ENCODE measurements at places on chromosomes 1 and 21.
A peak's percentile ranks its signal among the peaks of the same experiment; 100 is the strongest.

DNA sequence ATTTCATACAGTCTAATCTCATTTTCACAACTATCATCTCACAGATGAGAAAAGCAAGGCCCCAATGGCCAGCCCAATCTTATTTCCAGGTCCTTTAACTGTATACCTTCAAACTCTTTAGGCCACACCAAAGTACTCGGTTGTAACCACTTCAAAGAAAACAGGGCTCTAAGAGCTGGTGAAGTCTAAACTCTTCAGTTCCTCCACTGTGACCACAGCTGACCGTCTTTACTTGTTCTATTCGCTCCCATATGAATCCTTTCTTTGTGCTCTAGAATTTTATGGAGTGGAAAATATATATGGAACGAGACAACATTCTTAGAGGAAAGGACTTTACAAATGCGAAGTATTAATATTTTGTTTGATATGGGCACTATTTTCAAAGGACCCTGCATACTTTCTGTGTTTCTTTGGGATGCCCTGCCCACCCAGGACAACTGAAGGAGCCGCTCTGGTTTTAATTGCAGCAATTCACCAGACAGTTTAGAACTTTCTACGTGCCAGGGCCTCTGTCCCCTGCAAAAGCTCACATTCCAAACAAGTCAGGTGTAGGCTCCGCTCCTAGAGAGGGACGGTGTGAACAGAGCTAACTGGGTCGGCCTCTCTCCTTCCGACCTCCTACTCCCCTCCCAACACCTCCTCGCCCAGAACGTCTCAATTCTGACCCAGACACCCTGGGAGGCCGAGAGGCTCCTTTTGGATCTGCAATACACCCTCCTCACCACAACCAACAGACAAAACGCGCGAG lies 15.7 kb downstream of the IER5 start:
- H3K4me3 ChIP-seq, result peak overlapping the region; percentile 79
- H3K27ac ChIP-seq, result peak overlapping the region; percentile 81
- DNase-seq, result no peak
- H3K4me1 ChIP-seq, result peaks cover 44% of the 10 kb centered on the region
- H3K36me3 ChIP-seq, result peaks cover 20% of the 10 kb centered on the region
- peaks cover 15% of the 10 kb centered on the region for H3K27me3 ChIP-seq

DNA sequence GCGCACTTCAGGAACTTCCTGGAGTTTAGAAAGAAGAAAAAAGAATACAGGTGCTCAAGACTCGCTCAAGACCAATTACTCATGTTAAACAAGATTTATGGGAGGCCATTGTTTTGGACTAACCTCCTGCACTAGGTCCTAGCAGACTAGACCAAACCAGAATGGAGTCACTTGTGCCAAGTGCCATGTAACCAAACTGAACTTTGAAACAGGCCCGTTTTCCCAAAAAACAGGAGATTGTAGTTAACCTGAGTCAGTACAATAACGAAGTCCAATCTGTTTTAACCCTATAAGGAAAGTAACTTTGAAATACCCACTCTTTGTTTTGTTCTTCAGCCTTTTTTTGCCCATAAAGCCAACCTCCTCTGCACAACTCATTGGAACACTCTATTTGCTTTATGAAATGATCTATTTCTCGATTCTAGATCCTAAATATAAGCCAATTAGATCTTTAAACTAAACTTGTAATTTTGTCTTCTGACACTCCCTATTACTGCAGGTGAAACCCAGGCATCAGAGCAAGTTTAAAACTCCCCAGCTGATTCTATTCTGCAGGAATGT lies 695 bp upstream of the NTPCR start:
- H3K27ac ChIP-seq, result peak overlapping the region; percentile 93
- H3K4me3 ChIP-seq, result peak overlapping the region; percentile 91
- no peak for DNase-seq
- H3K27me3 ChIP-seq, result no peaks in the 10 kb centered on the region

DNA sequence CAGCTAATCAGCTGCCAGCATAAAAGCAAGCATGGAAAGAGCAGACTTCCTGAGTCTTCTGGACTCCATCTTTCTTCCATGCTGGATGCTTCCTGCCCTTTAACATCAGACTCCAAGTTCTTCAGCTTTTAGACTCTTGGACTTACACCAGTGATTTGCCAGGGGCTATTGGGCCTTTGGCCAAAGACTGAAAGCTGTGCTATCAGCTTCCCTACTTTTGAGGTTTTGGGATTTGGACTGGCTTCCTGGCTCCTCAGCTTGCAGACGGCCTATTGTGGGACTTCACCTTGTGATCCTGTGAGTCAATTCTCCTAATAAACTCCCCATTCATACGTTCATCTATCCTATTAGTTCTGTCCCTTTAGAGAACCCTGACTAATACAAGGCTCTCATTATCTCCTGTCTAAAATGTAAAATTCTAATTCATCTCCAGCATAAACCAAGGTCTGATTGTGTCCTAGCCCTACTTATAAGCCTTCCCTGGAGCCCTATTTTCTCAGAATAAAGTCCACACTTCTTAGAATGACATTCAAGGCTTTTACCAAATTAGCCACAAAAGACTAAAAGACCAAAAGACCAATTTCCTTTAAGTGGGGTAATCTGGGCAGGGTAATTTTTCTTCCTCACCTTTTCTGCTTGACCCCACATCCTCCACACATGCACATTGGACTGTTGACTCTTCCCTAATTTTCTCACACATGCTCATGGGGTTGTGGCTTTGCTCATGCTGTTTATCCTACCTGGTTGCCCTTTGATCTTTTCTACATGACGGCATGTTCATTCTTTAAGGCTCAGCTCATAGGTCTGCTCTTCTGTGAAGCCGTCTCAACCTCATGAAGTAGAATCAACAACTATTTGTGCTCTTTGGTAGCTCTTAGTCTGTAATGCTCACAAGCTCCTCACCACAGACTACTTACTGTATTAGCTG lies 18.1 kb upstream of the ENAH start:
- H3K4me3 ChIP-seq, result no peak overlapping the region
- no peaks in the 10 kb centered on the region for H3K36me3 ChIP-seq
- H3K4me1 ChIP-seq, result no peaks in the 10 kb centered on the region

DNA sequence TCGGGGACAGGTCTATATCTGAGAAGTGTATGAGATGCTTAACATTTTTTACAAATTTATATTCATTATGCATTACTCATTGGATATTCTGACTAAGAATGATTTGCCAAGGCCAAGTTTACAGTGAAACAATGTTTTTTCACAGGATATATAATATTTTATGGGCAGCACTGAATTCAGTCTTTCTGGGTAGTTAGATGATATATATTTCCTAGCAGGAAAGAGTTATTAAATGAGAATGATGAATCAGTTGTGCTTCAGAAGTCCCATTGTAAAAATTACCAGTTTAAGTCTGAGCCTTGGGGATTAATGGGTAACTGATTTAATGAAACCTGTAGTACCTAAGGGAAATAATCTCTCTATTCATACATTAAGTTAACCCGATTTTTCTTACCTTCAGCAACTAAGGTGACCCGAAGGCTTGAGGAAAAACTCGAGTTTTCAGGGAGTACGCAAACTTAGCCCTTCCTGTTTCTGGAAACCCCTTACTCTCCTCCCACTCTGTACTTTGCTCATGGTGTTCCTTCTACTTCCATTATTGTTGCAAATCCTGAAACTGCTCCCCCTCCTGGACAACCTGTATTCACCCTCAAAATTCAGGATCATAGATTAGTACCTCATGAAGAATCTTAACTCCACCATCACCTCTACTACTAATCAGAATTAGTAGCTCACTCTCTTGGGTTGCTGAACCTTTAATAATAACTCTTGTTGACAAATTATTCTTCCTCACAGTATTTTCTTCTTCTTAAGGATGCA lies 135.1 kb downstream of the AK5 start:
- peak overlapping the region; percentile 9 for H3K27ac ChIP-seq
- H3K4me1 ChIP-seq, result peaks cover 21% of the 10 kb centered on the region
- no peak overlapping the region for H3K4me3 ChIP-seq
- H3K36me3 ChIP-seq, result no peaks in the 10 kb centered on the region

- no peak for DNase-seq
- H3K27me3 ChIP-seq, result no peaks in the 10 kb centered on the region
- peak overlapping the region; percentile 100 for H3K4me3 ChIP-seq
- peaks cover 36% of the 10 kb centered on the region for H3K4me1 ChIP-seq
Observed at GRCh38 chr1:45585496-45586075, 1.7 kb downstream of the NASP start.

DNA sequence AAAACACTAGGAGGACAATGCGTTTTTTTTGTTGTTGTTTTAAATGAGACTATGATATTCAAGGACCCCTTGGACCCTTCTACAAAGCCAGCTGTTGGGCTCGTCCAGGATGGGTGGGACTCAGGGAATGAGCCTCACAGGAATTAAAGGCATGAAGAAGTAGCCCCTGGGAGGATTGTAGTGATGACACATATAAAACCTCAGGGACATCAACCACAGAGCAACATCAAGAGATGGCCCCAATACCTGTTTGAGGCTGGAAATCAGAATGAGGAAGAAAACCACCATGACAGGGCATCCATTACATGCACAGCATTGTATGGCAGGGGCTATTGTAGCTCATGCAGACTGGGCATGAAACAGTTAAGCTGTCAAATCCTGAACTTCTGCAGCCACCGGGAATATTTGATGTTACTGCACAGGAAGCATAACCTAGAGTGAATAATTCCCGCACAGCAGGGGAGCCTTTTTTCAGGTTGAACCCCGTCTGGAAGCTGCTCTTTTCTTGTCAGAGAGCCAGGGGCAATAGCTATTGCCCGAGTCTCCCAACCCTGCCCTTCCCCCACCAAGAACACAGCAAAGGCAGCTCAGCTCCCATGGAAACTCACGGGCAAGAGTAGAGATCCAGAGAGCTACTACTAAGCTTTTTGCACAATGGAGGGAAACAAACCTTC lies 140.2 kb upstream of the FGGY start:
- no peak overlapping the region for H3K27ac ChIP-seq
- H3K4me1 ChIP-seq, result no peaks in the 10 kb centered on the region
- H3K27me3 ChIP-seq, result no peaks in the 10 kb centered on the region
- no peak for DNase-seq
- no peak overlapping the region for H3K4me3 ChIP-seq

- H3K27me3 ChIP-seq, result no peaks in the 10 kb centered on the region
- no peaks in the 10 kb centered on the region for H3K36me3 ChIP-seq
- no peak overlapping the region for H3K4me3 ChIP-seq
Observed at GRCh38 chr21:39651206-39651605, 38.5 kb downstream of the B3GALT5 start.
